A375 (cell line): ENCODE measurements at places on chromosomes 1 and 21. TPM values are rescaled to one million over a fixed set of nuclear protein-coding genes. Genes with fewer than 3 reads are reported as not detected.

The C8B gene
- not detected in 2 replicates for total RNA-seq

The CLCNKA gene
- not detected in 2 replicates for total RNA-seq

The PHF13 gene
- total RNA-seq, result 9.2 and 11.1 TPM in 2 replicates

The CAPN8 gene
- total RNA-seq, result not detected in 2 replicates

The USH2A gene
- total RNA-seq, result under 0.01 and 0.03 TPM in 2 replicates

The MNDA gene
- total RNA-seq, result not detected in 2 replicates

The GUCA2A gene
- not detected in 2 replicates for total RNA-seq

The DMRTA2 gene
- total RNA-seq, result 0.11 and 0.24 TPM in 2 replicates

The CFAP74 gene
- not detected in 2 replicates for total RNA-seq

The ACKR1 gene
- total RNA-seq, result not detected in 2 replicates
